ENCODE measurements at places on chromosomes 1 and 21.
A peak's percentile ranks its signal among the peaks of the same experiment; 100 is the strongest.

- DNase-seq: no peak
Measured at GRCh38 chr1:189619682-189620332, 857.9 kb downstream of the BRINP3 start.

GRCh38 chr21:45032977-45033710 lies 41.2 kb upstream of the ADARB1 start:
- DNase-seq: no peak

GRCh38 chr1:29626066-29626465 lies 389.7 kb downstream of the PTPRU start:
- no peak for DNase-seq

DNA sequence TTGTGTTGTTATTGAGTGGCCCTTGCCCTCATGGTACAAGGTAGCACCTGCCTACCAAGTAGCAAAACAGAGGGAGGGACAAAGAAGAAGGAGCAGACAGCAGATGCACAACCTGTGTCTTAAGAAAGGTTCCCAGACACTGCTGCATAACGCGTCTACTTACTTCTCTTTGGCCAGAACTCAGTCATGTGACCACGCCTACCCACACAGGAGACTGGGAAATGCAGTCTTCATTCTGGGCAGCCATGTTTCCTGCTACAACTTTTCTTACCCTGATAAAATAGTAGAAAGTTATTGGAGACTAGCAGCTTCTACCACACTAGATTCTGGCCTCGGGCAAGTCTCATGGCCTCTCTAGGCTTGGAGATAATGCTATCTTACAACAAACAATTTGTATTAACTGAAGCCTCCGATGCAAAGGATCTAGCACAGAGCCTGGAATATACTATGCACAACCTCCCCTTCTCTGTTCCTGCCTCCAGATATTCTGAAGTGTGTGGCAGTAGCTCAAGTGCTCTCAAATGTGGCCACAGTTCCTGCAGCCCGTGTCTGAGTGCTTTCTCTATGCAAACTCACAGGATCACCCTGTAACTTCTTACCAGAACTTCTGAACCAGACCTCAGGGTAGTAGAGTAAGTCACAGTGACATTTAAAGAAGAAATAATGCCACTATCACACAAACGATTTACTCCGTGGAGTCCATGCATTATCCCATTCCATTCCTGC lies 34.1 kb upstream of the BTG2 start:
- DNase-seq: peak; percentile 80

DNA sequence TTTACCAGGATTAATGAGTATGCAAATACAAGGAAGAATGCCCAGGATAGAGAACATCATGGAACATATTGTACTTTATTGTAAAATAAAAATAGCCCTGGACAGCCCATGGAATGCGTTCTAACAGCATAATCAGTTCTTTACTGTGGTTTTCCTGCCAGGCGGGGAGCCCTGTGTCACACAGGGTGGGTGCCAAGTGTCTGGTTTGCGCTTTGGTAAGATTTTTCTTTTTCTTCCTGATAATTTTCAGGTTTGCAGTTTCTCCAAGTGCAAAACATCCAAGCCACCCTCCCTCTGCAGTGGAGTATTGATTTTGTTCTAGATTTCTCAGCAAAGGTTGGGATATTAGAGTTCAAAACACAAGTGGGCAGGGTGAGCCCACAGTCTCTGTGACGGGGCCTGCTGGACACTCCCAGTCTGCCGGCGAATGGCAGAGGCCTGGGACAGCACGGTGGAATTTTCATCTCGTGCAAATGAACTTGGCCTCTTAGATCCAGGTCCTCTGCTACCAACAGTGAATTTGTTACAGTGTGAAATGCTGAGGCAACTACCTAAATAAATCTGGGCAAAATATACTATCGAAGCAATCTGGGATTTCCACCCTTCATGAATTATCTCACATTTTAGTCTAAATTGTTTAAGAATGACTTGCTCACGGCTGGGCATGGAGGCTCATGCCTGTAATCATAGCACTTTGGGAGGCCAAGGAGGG lies 15.6 kb upstream of the KCNJ15 start:
- DNase-seq: no peak

- DNase-seq: no peak
Measured at GRCh38 chr1:182460550-182460951, 10.6 kb downstream of the RGSL1 start.

DNA sequence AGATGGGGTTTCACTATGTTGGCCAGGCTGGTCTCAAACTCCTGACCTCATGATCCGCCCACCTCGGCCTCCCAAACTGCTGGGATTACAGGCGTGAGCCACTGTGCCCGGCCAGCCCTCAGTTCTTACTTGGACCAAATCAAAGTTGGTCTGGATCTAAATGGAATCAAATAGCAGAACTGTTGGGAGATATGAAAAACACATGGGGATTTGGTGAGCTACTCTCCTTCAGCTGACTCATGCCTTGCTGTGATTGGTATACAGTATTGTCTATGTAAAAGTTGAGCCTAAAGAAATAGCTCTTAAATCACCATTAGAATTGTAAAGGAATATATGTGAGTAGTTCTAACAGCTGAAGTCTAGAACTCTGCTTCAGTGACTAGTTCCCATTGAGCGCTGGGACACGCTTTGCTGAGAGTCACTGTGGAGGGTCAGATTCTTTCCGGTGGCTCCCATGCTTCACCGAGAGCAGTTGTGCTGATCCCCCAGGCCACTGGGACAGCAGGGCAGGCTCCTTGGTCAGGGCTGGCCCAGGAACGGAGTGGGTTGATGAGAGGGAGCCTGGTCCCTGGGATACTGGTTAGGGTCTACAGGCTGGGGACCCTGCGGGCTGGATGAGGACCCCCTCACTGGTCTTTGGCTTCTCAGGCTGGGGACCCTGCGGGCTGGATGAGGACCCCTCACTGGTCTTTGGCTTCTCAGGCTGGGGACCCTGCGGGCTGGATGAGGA lies 14.0 kb downstream of the PKNOX1 start:
- no peak for DNase-seq

DNA sequence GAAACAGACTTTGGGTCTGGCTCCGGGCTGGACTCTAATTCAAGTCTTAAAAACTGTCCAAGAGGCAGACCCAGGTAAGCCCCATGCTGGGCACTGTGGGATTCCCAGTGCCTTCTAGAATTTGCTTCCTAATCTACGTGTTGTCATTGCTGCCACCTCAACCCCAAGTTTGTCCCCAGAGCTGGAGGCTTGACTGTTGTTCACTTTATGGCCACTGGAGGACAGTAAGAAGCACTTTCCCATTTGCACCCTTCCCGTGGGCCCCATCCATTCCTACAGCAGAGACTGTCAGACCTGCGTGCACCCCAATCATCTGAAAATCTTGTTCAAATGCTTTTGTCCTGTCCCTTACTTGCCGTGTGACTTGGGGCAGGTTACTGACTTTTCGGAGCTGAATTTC lies 29.4 kb upstream of the VASH2 start:
- no peak for DNase-seq

DNA sequence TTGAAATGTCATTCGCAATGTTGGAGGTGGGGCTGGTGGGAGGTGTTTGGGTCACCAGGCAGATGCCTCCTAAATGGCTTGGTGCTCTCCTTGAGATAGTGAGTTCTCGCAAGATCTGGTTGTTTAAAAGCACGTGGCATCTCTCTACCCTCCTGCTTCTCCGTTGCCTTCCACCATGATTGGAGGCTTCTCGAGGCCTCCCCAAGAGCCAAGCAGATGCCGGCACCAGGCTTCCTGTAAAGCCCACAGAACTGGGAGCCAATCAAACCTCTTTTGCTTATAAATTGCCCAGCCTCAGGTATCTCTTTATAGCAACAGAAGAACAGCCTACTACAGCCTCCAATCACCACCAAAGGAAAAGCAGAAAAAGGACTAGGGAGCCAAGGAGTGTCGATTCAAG lies 80.5 kb downstream of the PDE9A start:
- no peak for DNase-seq

DNA sequence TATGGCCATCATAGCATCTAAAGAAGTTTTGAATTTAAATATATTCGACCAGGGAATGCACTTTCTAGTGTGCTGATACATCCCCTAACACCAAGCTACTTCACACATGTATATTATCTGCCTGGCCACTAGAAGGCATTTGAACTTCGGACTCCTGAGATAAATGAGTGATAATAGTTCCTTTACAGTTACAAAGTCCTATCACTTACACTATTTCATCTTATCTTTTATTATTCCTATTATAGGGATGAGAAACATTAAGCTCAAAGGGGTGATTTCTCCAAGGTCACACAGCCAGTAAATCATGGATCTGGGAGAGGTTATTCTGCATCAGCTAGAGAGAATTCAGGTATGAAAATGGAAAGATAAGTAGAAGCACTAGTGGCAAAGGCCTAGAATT lies 40.3 kb downstream of the GPATCH2 start:
- DNase-seq: no peak

- no peak for DNase-seq
Measured at GRCh38 chr1:32142446-32143301, 34.8 kb downstream of the KPNA6 start.

GRCh38 chr1:1550591-1551432 lies 10.4 kb upstream of the TMEM240 start:
- DNase-seq: no peak

DNA sequence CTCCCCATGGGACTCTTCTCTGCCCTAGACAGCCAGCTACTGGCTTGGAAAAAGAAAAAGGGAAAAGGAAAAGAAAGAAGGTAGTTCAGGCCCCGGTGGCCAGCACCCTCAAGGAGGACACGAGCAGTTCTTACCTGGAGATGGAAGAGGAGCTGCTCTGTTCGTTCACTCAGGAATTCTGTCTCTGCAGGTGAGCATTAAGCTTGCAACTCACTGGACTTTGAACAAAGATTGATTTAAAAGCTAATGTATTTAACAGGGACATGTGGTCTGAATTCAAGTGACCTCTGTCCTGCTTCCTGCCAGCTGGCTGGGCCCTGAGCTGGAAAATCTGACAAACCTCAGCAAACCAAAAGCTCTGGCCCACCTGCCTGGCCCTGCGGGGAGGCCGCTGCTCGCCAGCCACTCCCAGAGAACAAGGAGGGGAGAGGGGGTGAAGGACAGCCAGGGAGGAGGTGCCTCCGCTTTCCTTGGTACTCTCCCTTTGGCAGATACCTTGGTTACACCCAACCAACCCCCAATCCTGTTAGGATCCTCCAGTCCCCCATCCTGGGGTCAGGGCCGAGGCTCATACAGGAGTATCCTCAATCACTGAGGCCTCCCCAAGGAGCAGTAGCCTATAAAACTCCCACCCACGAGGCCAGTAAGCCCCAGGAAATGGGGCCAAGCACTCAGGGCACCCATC lies at the start of gene PDZK1:
Gene PDZK1 (minus strand): TSS at position 186 of the 685 bp plus-strand sequence. CDS start 19,347 bp downstream, outside the sequence.
- no peak for DNase-seq

- no peak for DNase-seq
Measured at GRCh38 chr1:185565302-185565701, 168.9 kb upstream of the HMCN1 start.

- DNase-seq: no peak
Measured at GRCh38 chr1:117531222-117531621, 74.6 kb upstream of the TENT5C start.

DNA sequence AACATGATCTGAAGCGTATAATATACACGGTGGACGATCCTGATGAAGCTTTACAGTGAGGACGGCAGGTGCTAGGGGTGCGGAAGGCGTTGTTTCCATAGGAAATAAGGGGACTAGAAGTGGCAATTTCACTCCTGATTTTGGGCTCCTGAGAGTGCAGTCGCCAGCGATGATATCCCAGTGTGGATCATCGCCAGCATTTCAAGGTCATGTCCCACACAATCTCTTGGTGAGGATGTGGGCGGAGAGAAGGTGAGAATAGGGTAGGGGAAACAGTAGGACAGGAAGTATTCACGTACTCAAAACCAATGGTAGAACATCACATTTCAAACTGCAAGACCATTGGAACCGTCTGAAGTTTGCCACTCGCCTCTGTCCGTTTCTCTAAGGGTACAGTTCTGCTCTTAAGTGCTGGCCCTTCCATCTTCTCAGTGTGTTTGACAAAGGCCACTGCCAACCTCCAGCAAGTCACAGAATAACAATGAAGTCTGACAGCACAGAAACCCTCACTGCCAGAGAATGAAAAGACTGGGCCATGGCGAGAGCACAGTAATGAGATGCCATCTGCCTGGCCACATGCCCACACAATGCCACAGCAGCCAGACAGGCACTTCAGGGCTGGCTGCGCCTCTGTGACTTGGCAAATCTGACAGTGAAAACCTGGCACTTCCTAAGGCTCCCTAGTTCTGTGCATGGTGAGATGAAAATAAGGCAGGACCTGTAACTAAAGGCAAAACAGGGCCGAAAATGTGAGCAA lies 27.9 kb downstream of the PCSK9 start:
- no peak for DNase-seq

DNA sequence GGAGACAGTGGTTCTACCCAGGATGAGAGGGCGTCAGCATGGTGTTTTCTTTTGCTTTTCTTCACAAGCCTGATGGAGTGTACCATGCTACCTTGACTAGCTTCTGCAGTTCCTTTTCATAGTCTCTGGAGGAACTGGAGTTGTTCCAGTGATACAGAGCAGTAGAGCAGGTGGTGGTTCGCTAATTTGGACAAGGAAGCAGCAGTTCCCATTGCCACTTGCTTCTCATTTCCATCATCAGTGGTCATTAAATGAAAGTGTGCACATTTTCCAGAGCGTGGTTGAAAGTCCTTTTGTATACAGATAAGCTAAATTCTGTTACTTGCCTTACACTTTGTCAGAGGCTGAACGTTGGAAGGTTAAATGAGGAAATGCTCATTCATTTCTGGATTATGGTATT lies 182.3 kb downstream of the C1orf21 start:
- DNase-seq: no peak

GRCh38 chr1:37851782-37852210 lies 7.6 kb downstream of the MTF1 start:
- DNase-seq: no peak

GRCh38 chr1:228955691-228956090 lies 220.4 kb downstream of the RHOU start:
- no peak for DNase-seq

DNA sequence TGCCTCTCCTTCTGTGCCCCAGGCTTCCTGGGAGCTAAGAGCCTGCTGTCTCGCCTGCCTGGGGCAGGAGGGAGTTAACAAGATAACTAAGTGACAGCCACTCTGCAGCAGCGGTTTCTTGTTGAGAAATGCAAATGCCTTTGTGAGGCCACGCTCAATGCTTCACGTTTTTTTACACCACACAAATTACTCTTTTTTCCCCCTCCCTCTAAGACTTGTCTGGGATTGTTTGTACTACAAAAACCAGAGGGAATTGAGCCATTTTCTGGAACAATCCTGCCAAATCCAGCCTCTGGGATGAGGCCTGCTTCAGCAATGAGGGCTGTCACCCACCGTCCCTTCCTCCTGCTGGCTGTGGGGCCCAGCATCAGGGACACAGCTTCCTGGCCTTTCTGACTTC lies 119.6 kb downstream of the ACTL8 start:
- no peak for DNase-seq

- no peak for DNase-seq
Measured at GRCh38 chr1:17248781-17249180, at the start of gene PADI3. Gene PADI3 (plus strand): TSS chr1:17249098. CDS start chr1:17249138, 40 bp downstream.

DNA sequence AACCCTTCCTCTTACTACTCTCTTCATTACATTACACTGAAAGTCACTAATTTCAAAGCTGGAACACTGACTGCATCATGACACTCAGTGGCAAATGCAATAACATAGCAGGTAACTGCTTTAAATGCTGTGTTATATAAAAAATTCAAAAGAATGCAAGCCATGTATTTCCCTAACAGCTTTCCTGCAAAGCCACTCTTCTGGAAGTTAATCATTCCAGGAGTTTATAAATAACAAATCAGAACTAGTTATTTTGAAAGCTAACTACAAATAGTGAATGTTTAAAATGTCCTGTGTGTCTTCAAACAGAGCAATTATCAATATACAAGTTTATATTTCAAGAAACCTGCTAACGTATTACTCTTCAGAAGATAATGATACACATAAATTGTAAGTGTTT lies 34.5 kb downstream of the DBT start:
- DNase-seq: no peak

- no peak for DNase-seq
Measured at GRCh38 chr1:211420389-211420788, 71.6 kb downstream of the RD3 start.

Data from CD4-positive, alpha-beta T cell treated with Interferon alpha-2 for 1 hour (primary cell).